ENCODE measurements at places on chromosomes 6 and 20.

DNA sequence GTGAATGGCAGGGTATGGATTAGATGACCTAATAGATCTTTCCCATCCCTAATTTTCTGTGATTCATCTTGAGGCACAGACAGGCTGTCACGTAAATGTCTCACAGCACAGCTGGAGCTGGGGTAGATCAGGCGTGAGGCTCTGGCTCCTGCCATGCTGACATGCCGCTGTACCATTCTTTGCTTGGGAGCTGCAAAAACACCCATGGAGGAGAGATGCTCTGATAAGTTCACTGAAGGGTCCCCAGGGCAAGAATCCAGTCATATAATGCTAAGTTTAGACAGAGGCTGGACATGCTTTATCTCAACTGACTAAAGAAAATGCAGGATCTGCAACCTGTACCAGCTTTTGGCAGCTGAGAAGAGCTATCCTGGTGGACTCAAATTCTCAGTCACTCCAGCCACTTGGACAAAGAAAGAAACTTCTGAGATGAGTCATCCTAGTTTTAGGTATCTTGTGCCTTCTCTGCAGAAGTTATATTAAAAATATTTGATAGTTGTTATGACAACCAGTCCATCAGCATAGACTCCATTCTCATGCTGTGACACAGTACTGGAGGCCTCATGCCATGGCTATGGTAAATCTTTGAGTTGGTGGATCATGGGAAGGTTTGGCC lies 185.1 kb upstream of the RAB32 start:
- DNase-seq = no peak

- no peak for DNase-seq
These were observed 21.7 kb downstream of the THBS2 start for GRCh38 chr6:169231790-169232506.

DNA sequence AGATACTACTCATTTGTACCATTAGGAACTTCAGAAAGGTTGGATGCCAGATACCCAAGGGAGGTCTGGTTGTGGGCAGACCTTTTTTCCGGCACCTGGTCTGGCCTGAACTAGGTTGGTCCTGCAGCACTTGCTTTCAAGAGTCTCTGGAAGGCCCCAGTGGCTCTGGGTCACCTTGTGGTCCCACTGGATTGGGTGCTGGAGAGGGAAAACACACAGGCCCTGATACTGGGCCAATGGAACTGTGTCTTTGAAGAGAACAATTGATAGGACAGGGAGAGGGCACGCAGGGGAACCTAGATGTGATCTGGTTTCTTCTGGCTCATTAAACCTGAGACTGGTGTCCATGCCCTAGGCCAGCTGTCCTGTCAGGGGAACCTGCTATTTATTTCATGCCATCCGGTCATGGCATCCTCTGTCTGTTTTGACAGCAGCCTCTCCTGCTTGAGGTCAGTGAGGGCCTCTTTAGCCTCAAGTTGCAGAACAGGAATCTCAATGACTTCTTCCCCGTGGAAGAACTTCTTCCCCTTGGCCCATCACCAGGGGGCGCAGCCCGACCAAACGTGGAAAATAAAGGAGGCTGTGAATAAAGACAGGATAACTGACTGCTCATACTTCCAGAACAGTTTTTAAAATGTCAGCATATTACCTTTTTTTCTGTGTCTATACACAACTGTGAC lies 25.0 kb downstream of the TAF8 start:
- DNase-seq = peak; percentile 77

GRCh38 chr20:36827541-36828279 lies 48.2 kb upstream of the TLDC2 start:
- DNase-seq = no peak

DNA sequence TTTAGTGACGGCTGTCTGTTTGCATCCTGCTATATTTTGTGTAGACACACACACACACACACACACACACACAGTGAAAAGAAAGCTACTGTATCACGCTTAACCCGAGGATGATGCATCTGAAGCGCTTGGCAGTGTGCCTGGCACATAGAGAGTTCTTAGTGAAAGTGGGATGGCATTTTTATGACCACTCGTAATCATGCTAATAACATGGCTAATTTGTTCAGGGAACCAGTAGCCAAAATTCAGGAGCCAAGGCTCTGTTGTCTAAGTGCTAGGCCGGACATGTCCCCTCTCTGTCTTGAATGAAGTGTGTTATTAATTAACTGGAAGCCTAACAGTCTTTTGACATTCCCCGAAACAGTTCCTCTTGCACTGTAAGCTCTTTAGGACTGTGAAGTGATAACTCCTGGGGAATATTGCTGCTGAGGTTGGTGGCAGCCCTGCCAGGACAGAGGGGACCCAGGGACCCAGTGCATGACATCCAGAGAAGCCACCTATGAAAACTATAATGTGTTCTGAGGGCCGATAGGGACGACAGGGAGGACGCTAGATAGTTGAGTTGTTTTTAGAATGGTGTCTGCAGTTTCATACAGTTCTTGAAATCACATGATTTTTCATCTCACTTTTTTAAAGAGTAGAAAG lies 45.0 kb upstream of the IRF4 start:
- no peak for DNase-seq

DNA sequence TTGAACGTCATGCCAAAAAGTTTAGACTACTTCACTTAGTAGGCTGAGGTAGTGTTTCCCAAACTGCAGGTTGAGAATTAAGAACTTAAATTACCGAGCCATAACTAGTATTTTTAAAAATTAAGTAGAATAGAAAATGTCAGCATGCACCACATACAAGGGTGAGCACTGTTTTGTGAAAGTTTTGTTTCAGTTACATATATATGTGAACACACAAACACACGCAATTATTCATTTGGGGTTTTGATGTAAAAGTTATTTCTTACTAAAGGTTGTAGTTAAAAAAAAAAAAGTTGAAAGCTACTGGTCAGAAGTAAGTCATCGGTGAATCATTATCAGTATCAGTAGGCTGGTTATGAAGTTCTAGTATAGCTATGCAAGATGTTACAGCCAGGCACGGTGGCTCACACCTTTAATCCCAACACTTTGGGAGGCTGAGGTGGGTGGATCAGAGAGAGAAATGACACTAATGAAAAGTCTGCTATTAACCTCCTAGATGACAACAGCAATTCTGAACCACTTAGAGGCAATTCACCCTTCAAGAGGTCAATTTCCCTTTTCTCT lies 24.1 kb downstream of the FASTKD5 start:
- no peak for DNase-seq

DNA sequence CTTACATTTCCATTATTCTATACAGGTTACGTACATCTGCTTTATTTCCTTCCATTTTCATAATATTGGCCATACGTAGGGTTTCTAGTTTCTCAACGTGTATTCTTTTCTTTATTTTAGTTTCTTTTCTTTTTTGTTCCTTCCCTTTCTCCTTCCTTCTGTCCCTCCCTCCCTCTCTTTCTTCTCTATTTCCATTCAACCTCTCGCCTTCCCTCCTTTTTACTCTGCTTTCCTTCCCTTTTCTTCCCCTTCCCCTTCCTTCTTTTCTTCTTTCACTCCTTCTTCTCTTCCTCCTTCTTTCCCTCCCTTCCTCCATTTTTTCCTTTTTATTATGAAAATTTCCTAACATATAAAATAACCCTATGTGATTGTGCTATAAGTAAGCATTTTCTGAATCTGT lies 8.7 kb upstream of the HLA-G start:
- DNase-seq = no peak

DNA sequence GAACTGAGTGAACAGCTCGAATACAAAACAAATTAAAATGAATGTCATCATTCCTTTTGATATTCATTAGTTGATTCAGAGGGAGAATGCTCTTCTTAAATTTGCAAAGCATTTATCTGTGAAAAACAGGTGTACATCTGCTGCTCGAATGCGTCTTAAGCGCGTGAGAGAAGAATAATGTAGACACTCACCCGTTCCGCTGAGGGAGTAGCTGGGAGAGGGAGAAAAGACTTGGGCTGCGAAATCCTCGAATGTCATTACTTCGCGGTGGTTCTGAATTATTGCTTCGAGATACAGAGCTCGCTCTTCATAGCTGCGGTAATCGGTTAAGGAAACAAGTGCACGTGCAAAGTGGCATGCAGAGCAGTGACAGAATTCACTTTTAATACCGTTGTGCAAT lies 43.9 kb downstream of the INSM1 start:
- DNase-seq = no peak

DNA sequence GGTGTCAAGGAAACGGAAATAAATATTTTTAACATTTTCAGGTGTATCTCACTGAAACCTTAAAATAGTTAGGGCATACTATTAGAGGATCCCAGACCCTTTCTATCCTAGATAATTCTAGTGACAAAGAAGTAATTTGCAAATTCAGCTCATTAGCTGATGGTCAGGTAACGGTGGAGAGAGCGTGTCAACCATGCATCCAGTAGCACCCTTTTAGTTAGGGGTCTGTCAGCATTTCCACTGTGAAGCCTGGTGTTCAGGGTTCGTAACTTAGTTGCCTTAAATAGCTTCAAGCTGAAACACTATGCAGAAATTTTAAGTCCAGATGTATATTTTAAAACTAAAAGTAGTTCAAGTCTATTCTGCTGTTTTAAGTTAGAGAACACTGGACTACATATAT lies 48.5 kb upstream of the SUPT3H start:
- no peak for DNase-seq

GRCh38 chr6:146864885-146865284 lies 266.1 kb downstream of the ADGB start:
- no peak for DNase-seq

GRCh38 chr6:134875367-134875766 lies 74.5 kb downstream of the ALDH8A1 start:
- peak; percentile 15 for DNase-seq

- DNase-seq = peak; percentile 88
These were observed 11.4 kb downstream of the KCNK17 start for GRCh38 chr6:39302669-39303424.

DNA sequence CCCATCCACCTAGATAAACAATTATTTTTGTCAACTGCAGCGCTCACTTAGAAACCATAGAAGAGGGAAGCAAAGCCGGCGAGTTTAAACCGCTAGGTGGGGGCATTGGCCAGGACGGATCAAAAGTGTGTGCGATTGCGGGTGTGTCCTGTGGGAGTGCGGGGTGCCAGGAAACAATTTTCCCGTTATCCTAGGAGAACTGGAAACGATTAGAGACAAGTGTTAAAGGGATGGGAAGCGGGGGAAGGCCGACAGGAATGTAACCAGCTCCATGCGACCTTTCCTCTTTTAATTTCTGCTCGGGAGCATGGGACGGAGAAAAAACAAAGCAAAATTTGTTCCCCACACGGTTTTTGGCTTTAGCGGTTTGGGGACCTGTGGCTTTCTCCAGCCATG lies 2.8 kb upstream of the HTR1B start:
- DNase-seq = peak; percentile 63

GRCh38 chr6:104784884-104785283 lies 74.8 kb downstream of the HACE1 start:
- peak; percentile 50 for DNase-seq

GRCh38 chr6:167212713-167213005 lies 54.9 kb upstream of the GPR31 start:
- DNase-seq = no peak

DNA sequence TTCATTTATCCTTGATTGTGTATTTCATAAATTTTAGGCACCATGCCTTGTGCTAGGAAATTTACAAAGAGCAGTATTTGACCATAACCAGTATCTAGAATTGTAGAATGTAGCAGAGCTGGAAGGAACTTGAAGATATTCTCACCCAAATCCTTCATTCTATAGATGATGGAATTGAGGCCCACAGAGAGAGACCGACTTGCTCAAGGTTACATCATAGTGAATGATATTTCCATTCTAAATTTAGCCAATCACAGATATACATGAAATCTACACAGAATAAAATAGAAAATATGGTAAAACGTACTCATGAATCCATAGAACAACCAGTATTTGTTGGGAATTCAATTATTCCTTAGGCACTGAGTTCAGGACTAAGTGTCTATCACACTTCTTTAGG lies 10.9 kb upstream of the SGK1 start:
- no peak for DNase-seq

DNA sequence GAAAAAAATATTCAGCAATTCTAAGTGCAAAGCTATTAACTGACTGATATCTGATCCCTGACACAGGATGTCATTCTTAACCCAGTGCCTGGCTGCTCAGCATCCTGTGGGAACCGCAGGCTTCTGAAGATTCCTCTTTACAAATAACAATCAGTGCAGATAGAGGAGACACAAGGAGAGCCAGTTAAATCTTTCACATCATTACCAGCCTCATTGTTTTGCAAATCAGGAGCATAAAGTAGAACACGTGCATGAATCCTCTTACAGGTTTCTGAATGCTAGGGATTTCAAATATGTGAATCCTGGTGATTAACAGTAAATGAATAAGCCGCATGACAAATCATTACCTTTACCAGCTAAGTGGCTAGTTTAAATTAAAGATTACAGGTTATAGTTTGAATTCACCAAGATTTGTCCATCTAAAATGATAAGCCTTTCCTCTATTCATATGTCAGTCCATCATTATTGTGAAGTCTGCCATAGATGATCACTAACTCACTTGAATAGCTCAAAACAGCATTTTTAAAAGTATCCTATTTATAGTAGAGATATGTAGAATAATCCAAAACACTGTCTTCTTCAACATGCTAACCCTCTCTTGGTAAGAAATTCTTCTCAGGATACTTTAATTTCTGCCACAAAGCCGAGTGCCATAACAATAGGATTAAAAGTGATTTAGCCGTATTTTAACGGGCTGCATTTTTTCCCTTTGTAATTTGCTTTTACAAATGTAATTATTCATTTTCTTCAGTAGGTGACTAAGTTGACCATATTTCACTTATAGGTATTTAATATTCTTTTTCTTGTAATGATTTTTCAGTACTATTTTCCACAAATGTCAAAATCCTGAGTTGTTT lies 367.3 kb upstream of the EPHA7 start:
- DNase-seq = no peak

- DNase-seq = no peak
These were observed 606.0 kb upstream of the BTBD3 start for GRCh38 chr20:11311659-11312224.

DNA sequence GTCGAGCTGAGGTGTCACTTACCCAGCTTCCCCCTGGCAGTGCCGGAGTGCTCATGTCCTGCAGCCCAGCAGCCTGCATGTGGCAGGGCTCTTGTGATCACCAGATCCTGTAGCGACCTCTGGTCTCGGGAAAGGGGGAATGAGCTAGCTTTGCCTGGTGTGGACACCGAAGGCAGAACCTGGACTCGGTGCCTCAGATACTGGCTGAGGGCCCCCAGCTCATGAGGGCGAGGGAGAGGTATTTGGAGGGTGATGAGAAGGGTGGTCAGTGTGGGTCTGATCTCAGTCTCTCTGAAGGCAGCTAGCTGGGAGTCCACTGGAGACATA lies 26.3 kb downstream of the SUN5 start:
- no peak for DNase-seq
